Activated T-cell treated with anti-CD3 and anti-CD28 coated beads, Interleukin-2, amount 50 U/mL, for 72 hours (primary cell): ENCODE measurements at places on chromosomes 11 and 22.

DNA sequence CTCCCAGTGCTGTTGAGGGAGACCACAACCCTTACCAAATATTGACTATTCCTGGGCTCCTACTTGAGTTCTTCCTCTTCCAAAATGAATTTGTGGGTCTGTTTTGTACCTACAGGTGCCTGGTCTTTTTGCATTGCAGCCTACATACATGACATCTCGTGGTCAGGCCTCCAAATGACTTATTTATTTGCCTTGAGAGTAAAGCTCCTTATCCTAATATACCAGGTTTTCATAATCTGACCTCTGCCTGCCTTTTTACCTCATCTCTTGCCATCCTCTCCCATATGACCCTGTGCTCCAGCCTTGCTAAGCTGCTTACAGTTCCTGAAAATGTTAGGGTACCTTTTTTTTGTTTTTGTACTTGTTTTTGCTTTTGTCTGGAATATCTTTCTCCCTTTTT lies 130.4 kb downstream of the UVRAG start:
- DNase-seq: no peak

DNA sequence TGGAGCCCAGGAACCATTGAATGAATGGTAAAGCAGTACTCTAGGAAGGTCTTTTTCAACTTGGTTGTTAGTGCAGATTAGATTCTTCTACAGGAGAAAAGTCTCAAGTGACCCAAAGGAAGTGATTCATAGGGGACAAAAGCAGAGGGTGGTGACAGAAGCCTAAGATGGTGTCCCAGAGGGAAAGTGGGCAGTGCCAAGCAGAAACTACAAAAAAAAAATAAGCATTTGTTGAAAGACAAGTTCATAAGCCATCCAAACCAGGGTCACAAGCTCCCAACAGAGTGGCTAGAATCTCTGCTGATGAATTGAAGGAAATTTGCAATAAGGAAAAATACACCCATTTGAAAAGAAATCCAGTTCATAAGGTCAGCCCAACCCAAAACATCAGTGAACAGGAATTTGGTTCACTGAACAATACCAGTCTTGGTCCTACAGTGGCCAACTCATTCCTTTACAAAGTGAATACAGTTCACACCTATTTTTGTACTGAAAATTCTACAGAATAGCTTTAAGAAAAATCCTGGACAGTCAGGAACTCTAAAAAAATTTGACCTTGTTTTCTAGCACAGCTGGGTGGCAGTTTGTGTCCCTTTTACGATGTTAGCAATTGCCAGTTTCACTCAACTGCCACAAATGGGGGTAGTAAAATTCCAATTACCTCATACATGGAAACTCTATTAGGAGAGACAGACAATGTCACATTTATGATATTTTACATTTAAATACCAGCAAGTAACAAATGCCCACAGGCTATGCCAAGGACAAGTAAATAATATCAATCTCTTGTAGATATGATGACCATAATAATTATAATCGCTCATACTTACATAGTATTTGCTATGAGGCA lies 21.6 kb upstream of the NUP160 start:
- no peak for DNase-seq

- no peak for DNase-seq
Measured at GRCh38 chr11:106131998-106132397, 54.5 kb downstream of the AASDHPPT start.

DNA sequence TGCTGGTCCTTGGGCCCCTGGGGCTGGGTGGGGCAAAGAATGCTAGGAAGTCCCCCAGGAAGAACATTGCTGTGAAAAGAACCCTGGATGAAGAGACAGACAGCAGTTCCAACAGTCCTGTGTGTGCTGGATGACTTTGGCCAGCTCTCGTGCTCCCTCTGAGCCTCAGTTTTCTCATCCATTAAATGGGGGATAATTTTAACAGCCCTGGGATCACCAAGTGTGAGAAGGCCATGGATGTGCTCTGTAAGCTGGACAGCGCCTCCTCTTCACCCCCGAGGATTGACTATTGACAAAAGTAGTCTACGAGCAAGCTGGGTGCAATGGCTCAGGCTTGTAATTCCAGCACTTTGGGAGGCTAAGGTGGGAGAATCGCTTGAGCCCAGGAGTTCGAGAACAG lies 2.5 kb downstream of the LARGE2 start:
- no peak for DNase-seq

DNA sequence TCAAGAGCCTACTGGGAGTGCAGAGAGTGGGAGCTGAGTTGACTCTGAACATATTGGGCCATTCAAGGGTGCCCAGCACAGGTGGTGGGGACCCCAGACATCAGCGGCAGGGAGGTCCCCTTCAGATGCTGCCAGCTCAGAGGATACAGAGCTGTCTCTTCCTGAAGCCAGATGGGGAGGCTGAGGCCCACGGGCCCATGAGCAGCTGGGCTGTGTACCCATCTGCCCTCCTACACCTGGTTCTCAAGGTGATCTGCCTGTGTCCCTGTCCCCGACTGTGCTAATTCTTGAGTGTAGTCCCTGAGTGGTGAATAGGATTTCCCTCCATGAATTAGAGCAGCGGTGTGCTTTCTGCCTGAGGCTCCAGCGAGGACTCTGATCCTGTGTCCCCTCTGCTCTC lies 76.3 kb downstream of the MICAL2 start:
- DNase-seq: no peak

- DNase-seq: no peak
Measured at GRCh38 chr11:20134991-20135736, 25.1 kb downstream of the DBX1 start.

DNA sequence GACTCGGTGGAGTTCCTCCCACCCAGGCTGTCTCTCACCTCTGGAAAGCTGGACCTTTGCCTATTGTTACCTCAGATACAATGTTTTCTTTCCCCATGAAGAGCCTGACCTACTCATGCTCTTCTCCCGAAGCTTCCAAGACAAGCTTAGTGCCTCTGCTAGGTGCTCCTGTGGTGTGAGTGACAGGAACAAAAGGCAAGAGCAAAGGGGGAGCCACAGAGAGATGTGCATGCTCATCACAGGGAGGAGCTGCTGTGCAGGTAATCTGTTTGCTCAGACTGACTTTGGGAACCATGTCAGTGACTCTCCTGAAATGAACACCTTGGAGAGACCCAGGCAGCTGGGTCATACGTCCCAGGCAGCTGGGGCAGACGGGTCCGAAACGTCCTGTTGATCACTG lies 53.6 kb upstream of the VSTM5 start:
- DNase-seq: no peak

DNA sequence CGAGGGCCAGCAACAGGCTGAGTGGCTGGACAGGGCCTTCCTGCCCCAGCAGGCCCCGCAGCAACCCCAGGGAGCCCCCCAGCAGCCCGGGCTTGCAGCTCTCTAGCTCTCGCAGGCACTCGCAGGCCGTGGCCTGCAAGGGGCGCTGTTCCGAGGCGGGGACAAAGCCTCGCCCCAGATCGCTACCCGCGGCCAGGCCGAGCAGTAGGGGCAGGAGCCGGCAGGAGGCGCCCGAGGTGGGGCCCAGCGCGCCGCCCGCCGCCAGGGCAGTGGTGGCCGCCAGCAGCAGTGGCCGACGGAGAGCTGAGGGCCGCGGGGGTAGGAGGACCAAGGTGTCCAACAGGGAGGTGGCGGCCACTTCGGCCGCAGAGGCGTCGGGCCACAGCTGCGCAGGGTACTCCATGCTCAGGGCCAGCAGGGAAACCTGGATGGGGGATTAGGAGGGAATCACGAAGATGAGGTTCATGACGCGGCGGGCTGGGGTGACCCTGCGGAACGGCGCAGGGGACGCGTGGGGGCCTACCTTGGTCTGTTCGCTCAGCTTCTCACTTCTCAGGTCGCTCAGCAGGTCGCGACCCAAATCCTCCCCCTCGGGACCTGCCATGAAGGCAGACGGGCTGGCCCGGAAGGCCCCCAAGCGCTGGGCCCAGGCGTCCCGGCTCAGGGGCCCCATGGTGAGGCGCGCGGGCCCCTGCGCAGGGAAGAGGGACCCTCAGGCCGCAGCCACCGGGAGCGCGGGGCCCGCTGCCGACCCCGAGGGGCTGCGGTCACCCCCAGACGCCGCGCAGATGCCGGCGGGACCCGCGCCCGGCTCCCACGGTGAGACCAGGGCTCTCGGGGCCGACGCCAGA lies 632 bp downstream of the AP5B1 start:
- peak; percentile 89 for DNase-seq

- DNase-seq: peak; percentile 71
Measured at GRCh38 chr11:35006389-35007128, 90.1 kb downstream of the PDHX start.

GRCh38 chr11:119708384-119708783 lies 20.6 kb downstream of the NECTIN1 start:
- DNase-seq: no peak

DNA sequence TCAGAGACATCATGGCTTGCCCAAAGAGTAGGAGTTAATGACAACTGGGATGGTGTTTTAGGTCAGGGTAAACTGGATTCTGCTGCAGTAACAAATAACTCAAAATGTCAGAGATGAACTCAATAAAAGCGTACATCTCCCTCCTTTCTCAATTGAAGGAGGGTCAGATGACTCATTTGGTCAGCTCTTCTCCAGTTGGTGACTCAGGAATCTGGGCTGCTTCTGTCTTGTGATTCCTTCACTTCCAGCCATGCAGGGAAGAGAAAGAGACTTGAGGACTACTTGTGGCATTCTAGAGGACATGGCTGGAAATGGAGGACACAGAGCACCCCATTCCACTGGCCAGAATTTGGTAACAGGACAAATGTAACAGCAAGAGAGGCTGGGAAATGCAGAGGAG lies 3.2 kb upstream of the SYT13 start:
- DNase-seq: no peak

- peak; percentile 77 for DNase-seq
Measured at GRCh38 chr11:128884703-128885338, 6.3 kb upstream of the KCNJ5 start.

DNA sequence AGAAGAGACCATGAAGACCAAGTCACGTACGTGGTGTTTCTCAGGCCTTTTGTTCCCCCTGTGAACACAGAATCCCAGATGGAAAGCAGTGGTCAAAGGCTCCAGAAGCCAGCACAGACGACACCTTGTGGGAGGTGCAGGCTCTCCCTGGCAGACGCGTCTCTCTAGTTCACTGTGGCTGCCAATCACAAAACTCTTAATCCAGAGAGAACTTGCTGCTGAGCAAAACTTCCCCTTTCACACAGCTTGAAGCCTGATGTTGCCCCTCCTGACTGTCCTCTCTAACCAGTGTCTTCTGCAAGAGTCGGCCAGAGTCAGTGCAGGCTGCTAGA lies 67.1 kb downstream of the PIWIL3 start:
- DNase-seq: no peak

GRCh38 chr11:8683115-8683807 lies 669 bp downstream of the RPL27A start:
- peak; percentile 41 for DNase-seq

GRCh38 chr11:101866619-101867491 lies 48.0 kb upstream of the CEP126 start:
- DNase-seq: no peak

DNA sequence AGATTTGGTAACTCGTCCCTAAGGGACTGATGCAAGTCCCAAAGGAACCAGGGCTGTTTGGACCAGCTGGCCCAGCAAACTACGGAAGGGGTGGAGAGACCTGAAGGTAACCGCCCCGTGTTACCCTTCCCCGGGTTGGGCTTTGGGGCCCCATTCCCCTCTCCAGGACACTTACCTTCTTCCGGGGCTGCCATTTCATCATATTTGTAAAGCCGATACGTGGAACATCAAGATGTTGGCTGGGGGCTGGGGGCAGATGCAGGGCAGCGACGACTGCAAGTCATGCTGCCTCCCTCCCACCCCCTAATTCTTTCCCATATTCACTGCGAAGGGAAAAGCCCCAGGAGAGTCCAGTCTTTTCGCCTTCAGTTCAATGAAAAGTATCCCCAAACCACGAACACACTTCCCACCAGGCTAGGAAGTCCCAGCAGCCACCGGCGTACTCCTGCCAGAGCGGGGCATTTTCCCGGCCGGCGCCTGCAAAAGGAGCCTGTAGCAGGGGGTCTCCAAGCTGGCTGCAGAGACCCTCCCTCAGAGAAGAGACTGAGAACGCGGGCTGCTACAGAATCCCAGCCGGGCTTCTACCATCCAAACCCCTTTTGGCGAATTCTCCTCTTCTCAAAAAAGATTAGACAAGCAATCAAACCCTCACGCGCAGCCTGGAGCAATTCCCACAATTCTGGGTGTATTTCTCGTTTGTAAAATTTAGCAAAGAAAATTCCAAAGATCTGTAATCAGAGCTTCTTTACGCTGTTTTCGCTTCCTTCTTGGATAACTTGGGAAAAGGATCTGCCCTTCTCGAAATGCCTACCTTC lies 236.7 kb downstream of the TTC28 start:
- DNase-seq: peak; percentile 31

GRCh38 chr22:50688448-50688847 lies 15.8 kb downstream of the SHANK3 start:
- no peak for DNase-seq

DNA sequence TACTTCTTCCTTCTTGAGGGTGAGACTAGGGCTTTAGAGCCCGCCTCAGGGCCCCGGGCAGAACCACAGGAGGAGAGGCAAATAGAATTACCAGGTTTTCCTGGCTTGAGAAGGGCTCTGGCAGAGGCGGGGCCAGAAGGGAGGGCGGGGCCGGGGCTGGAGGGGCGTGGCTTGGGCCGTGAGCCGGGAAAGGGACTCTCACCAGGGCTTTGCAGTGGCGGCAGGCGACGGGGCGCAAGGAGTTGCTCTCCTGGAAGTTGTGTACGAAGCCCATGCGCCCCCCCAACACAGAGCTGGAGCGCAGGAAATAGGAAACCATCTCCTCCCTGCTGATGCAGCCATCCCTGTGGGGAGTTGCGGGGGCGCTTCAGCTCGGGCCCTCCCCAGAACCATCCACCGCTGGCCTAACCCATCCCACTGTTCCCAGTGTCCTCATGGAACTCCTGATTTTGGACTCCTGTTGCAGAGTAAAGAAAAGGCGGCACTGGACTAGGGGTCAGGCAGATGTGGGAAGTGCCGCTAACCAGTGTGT lies 6.9 kb upstream of the NRXN2 start:
- DNase-seq: no peak

DNA sequence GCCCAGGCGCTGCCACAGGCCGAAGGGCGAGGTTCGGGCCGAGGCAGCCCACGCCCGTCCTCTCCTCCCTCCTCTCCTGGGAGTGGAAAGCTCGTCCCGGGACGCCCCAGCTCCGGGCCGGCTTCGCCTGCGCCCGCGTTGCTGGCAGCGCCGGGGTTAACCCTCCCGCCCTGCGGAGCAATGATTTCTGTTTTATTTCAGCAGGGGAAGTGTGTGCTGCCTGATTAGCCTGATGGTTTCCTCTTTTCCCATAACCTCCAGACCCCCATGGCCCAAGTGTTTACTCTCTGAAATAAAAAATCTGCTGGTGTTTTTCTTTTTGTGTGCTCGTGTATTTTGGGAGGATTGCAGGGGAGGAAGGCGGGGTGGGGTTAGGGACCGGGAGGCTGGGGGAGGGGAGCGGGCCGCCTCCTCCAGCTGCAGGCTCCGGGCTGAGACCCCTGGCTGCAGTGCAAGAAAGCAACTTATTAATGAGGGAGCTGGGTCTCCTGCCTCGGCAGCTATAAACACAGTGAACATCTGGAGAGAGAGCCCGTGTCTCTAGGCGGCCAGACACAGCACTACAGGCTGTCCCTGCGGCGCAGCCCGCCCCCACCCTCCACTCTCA lies 38.6 kb downstream of the ETS1 start:
- no peak for DNase-seq
